ENCODE measurements at places on chromosomes 2 and 18. TPM values are rescaled to one million over a fixed set of nuclear protein-coding genes. Genes with fewer than 3 reads are reported as not detected.

DNA sequence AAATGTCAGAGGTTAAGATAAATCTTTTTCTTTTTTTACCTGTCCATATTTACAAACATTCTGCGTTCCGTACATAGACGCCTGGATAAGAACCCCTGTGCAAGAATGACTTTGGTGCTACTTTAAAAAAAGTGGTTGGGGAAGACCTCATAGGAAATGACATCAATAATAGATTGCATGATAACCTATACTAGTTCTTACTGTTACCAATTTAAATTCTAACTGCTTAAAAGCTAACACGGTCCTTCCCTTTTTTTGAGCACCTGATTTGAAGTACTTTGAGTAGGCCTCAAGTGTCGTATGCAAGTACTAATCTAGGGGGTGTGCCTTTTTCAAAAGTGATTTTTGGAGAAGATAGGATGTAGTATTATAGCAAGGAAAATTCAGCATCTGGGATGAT, 2.1 kb downstream of the SLC39A10 start:
- DNase-seq: no peak

DNA sequence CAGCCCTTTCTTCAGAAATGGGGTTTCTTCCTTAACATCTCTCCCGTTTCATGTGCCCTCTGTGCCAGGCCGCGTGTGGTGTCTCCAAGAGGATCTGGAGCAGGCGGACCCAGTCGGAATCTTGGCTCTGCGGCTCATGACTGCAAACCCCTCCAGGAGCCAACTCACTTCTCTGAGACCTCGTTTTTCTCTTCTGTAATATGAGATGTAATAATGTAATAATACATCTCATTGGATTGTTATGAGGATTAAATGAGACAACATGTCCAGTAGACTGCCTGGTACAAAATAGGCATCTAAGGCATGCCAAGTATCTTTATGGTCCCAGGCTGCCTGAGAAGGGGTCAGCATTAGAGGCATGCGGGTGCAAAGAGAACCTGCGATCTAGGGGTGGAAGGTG, 221.3 kb upstream of the REV1 start:
- DNase-seq: no peak

The PLEK gene
- 0.88 TPM for total RNA-seq

The CHRNG gene
- not detected for total RNA-seq

GRCh38 chr2:144356402-144356801, 163.5 kb downstream of the ZEB2 start:
- no peak for DNase-seq

- DNase-seq: peak; percentile 47
Observed at GRCh38 chr2:216777637-216778273, 82.1 kb downstream of the TNP1 start.

- DNase-seq: no peak
Observed at GRCh38 chr2:39007875-39008504, 112.9 kb downstream of the SOS1 start.

DNA sequence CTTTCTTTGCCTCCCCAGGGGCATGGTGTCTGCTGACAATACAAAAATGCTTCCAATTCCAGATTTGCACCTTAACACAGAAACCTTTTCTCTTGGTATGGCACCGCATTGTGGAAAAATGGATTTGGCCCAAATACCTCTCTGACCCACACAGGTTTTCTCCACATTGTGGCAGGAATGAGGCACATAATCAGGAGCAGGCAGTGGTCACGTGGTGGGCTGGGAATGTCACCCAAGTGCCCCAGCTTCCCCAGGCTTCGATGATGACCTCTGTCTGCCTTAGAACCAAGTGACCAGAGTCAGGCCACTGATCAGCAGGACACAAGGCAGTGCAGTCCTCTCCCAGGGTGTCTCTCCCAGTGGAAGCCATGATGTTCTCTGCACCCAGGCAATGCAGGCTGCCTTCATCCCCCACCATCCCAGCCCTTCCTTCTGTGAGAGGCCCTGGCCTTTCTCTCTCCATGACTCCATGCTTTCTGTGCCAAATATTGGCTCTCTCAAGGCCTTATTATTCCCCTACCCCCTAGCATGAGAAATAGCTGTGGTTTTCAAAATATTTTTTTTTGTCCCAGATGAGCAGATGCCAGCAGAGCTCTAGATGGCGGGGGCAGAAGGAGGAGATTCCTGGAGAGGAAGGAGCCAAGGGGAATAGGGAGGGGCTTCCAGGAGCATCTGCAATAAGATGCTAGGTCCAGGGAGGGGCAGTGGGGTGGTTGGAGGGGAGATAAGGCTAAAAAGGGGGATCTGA, 198.9 kb downstream of the ACKR3 start:
- DNase-seq: no peak

The STPG4 gene
- total RNA-seq: not detected

GRCh38 chr2:219081701-219082331, 21.1 kb upstream of the IHH start:
- no peak for DNase-seq

The EXOC6B gene
- 9.3 TPM for total RNA-seq

Measured in activated naive CD4-positive, alpha-beta T cell treated with anti-CD3 and anti-CD28 coated beads, Interleukin-2, amount 50 U/mL, for 72 hours (primary cell).